T-helper 9 cell (primary cell): ENCODE measurements at places on chromosomes 12 and 14.
A peak's percentile ranks its signal among the peaks of the same experiment; 100 is the strongest.

DNA sequence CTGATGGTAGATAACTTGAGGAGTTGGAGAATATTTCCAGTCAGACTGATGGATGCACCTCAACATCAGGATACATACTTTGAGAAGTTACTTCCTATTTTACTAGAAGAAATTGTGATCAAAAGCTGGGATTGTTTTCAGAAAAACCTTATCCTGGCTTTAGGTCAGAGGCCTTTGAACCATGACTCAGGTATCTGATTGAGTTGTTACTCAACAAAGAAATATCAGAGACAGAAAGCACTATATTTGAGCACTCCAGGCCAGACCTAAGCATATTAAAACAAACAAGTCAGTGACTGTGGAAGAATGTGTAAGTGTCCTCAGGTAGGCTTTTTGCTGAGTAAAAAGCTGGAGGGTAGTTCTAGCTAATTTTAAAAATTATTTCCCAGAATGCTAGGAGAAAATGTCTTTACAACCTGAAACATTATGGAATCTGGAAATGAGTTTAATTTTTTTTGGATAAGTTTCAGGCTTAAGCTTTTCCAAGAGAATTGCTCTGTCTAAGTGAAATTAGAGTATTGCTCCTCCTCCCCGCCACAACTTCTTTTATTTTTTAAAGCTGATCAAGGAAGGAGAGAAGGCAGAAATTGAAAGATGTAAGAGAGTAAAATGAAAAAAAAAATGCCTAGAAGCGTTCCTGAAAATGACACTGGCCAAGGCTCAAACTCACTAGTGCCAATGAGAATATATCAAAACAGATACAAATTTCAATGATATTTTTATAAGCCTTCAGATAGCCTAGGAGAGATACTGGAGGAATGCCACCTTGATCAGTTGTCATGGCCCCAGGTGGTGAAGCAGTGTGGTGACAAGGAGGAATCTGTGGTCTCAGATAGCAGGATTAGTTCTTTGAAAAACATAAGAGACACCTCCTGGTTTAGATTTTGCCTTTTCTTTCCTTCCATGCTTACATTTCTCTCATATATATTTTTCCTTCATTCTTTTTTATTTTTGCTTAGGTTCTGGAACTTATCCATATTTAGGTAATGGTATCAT is 790.3 kb downstream of the TMTC2 start:
- no peak for DNase-seq

DNA sequence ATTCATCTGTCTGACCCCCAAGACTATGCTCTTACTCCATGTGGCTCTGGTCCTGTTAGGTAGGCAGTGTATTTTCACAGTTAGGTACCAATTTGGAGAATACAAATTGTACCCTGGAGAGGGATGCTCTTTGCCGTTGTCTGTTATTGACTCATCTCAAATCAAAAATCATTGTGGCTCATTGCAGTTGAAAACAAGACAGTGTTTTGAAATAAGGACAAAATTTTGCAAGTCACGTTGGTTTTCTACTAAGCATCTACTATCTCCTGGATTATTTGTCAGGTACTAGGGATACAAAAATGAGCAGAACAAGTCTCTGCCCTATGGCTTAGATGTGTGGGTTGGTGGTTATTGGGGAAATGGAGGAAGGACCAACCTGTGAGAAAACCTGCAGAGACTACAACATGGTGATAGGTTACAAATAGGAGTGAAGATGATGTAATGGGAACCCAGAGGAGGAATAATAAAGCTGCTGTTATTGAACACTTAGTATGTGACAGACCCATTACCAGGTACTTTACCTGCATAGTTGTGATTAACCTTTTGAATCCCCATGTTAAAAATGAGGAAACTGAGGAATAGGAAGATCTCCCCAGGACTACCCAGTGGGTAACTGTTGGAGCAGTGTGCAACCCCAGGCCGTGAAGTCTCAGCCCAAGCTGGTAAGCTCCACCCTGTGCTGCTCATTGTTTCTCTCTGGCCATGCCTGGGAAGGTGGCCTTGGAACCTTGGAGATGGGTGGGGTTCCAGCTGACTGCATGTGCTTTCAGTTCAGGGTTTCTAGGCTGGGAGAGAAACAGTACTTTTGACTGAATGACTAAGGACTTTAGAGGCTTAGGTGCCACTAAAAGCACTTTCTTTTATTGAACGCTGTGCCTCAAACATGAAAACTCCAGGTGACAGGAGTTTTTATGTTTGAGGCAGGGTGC is 72.9 kb upstream of the SRSF5 start:
- no peak for DNase-seq

DNA sequence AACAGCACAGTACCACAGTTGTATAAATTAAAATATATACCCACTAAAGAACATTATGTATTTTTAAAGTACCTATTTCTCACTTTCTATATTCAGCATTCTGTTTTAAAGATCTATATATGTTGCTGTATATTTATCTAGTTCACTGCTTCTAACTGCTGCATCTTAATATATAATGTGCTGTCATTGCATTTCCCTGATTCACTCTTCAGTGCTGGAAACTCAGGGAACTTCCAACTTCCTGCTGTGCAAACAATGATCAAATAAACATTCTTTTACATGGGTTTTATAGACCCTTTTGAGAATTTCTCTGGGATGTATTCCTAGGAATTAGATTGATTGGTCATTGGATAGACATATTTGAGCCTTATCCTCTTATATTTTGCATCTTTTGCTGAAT is 379.1 kb downstream of the APAF1 start:
- no peak for DNase-seq

DNA sequence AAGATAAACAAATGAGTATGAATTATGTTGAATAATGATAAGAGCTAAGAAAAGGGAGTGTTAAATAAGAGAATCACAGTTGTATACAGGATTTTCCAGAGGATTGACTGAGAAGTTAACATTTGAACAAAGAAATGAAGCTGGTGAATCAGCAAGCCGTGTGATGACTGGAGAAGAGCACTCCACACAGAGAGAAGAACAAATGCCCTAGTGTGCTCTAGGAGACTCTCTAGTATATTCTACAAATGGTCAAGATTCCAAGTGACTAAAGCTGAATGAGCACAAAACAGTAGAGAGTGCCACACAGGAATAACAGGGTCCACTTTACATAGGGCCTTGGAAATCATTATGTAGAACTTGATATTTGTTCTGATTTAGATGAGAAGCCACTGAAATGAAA is 587.1 kb upstream of the ATXN7L3B start:
- DNase-seq = no peak

DNA sequence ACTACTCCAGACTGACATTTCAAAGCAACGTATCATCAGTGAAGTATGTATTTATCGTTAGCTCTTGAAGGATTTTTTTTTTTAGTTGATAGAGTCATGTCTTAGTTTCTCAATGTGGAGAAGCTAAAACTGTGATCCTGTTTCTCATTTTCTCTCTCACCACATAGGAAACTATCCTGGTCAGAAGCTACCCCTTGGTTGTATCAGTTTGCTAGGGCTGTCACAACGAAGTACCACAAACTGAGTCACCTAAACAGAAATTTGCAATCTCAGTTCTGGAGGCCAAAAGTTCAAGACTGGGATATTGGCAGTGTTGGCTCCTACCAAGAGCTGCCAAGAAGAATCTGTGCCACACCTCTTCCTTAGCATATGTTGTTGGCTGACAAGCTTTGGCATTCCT is 369.1 kb downstream of the RGS6 start:
- no peak for DNase-seq

DNA sequence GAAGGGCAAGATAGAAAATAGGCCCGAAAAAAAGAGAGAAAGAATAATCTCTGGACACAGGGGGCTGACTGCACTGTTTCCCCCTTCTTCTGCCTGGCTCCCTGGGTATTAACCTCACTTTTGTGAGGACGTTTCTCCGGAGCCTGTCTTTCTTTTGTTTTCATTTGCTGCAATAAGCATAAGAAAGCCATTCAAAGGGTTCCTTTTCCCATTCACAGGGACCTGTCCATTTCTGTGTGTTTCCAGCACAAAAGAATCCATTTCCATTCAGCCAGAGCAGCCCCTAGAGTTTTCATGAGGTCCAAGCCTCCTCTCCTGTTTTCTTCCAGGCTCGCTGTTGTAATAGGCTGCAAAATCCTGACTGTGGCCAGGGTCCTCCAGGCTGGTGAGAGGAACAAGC is 16.8 kb downstream of the PLXNC1 start:
- DNase-seq = no peak

DNA sequence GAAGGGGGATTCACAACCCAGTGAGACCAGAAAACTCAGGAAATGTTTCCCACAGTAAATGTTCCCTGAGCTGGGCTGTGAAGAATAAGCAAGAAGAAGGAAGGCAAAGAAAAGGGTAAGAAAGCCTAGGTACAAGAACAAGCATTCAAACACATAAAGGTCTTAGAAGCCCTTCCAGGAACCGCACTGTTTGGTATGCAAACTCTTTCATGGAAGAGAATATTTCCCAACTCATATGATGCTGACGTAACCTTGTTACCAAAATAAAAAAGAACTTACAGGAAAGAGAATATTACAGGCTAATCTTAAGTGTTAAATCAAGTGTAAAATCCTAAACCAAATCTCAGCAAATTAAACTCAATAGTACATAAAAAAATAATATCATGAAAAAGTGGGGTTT is 23.6 kb downstream of the MED6 start:
- DNase-seq = no peak

GRCh38 chr12:47272412-47273190 is 192.8 kb upstream of the AMIGO2 start:
- no peak for DNase-seq

DNA sequence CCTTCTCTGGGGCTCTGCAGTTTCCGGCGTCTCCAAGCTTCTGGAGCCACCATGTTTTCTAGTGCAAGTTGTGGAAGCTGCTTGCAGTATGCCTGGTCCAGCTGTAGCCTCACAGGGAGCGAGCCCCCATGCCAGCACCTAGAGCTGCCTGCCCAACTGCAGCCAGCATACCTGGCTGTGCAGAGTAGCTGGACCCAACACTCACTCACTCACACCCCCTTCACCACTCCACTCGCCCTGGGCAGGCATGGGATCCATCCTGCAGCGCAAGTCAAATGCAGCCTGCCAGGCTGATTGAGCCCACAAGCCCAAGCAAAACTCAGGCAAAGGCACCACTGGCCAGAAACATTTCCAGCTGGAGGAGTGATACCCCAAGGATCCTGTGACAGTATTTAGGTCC is 797.3 kb downstream of the SLC16A7 start:
- no peak for DNase-seq

DNA sequence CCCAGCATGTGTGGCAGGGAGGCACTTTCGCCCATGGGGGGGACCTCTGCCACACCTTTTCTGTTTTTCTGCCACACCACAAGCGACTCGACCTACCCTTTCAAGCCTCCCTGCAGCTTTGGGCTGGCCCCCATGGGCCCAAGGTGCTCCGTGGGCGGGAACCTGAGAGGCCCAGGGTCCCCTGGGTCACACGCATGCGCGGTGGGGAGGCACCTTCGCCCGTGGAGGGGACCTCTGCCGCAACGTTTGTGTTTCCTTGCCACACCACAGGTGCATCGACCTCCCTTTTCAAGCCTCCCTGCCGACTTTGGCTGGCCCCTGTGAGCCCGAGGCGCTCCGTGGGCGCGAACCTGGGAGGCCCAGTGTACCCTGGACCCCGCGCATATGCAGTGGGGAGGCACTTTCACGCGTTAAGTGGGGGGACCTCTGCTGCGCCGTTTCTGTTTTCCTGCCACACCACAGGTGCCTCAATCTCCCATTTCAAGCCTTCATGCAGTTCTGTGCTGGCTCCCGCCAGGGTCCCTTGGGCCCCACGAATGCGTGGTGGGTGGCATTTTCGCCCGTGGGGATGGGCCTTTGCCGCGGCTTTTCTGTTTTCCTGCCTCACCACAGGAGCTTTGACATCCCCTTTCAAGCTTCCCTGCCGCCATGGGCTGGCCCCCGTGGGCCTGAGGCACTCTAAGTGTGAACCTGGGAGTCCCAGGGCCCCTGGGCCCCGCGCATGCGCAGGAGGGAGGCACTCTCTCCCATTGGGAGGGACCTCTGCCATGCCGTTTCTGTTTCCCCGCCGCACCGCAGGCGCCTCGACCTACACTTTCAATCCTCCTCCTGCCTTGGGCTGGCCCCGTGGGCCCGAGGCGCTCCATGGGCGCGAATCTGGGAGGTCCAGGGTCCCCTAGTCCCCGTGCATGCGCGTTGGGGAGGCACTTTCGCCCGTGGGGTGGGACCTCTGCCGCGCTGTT is 332.2 kb downstream of the ALG10 start:
- DNase-seq = no peak

DNA sequence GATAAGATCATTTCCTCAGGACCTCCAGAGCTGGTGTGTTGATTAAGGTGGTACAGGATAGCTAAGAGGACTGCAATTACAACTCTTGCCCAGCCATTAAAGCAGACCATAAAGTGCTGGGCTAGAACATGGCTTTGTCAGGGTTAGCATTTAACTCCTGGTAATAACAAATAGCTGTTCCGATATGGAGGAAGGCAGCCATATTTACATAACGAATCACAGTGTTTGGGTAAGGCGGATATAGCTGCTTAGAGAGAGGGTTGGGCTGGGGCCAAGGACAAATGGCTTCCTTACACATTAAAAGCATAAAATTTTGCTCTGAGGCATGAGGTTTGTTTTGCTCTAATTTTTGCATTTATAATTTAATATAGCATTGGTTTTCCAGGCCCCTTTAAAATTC is 297.7 kb upstream of the DDHD1 start:
- DNase-seq = no peak

GRCh38 chr14:99128185-99128584 is 143.8 kb downstream of the BCL11B start:
- no peak for DNase-seq

DNA sequence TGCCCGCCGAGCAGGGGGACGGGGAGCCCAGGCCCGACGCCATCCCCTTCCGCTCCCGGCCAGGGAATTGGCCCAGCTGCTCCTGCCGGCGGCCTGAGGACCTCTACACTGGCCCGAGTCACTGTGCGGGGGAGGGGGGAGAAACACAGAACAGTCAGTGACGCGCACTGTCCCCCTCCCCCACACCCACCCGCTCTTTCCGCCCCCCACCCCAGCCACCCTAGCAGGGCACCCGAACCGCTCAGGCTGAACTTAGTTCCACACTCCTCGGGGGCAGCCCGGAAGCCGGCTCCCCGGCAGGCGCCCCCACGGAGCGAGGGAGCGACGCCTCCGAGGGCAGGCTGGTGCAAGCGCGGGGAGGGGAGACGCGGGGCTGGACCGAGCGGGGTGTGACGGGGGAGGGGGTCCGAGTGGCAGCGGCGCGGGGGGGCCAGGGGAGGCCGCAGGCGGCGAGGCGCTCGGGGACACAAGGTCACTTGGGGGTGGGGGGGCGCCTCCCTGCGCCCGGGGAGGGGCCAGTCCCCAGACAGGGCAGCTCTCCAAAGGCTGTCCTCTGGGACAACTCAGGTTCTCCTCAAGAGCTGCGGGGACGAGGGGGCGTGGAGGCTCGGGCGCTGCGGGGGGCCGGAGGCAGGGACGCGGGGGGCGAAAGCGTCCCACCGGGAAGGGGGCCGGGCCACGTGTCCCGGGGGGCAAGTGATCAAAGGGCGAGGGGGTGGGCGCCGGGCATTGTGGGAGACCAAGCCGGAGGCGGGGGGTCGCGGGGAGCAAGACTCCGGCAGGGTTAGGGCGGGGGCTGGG is 648 bp downstream of the CHD4 start:
- peak; percentile 53 for DNase-seq

- no peak for DNase-seq
Observed at GRCh38 chr12:33587784-33588712, 148.4 kb upstream of the SYT10 start.

GRCh38 chr12:52631676-52632459 is 13.5 kb upstream of the KRT73 start:
- DNase-seq = no peak
